CD4-positive, CD25-positive, alpha-beta regulatory T cell (primary cell): ENCODE measurements at places on chromosomes 13 and 19.

GRCh38 chr19:38035515-38036495 lies 128.8 kb downstream of the SIPA1L3 start:
- DNase-seq, result no peak

DNA sequence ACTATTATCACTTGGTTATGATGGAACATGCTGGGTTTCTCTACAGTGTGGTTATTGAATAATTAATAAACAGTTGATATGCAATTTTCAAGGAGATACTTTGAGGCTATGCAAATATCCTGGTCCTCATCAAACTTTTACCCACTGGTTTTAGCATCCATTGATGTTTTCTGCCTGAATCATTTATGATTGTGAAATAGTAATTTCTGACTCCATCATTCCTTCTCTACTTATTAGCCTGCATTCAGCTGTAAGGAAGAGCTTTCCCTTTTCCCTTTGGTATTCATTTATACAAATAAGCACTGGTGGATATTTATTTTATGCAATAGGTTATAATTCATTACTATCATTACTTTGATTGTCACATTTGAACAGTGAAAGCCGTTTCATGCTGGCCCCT lies 13.9 kb upstream of the DNAJC15 start:
- DNase-seq, result no peak

DNA sequence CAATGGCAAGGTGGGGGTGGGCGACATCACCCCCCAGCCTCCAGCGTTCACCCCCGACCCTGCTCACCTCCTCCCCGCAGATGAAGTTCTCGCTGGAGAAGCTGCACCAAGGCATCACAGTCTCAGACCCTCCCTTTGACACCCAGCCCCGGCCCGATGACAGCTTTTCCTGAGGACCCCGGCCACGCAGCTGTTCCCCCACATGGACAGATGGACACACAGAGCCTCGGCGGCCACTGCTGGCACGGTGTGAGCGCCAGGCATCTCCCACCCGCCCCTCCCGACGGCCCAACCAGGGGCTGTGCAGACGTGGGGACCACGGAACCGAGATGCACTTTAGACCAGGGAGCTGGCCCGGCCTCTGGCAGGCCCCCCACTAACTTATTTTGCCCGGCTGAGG lies 4.3 kb upstream of the SCN1B start:
- no peak for DNase-seq

DNA sequence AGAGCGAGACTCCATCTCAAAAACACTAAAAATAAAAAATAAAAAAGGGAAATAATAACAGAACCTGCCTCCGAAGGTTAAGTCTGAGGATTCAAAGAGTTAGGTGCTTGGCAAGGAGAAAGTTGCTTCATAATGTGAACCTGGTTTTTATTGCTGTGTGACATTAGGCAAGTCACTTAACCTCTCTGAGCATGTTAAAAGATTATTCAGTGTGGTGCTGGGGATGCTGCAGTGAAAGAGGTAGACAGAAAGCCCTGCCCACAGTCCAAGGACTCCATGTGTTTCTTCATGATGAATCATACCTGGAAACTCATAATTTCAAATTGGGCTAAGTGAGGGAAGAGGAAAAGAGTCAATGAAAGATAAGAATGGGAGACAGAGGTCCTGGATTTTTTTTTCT lies 2.4 kb downstream of the IL27RA start:
- DNase-seq, result no peak

- DNase-seq, result no peak
Measured at GRCh38 chr13:75806117-75806516, 170.0 kb downstream of the LMO7 start.

DNA sequence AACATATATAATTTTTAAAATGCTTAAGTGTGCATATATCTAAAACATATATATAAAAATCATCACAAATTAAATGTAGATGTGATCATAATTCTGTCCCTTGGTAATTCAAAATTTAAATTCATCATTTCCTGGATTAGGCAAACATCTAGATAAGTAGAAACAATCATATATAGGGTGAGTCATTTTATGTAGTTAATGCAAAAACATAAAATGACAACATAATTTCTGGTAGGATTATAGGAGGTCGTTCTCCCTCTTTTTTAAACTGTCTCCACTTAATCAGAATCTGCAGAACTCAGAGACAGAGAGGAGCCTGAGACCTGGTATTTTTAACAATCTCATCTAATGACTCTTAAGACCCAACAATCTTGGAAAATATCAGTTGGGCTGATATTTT lies 333.4 kb downstream of the KCTD12 start:
- DNase-seq, result no peak

- DNase-seq, result peak; percentile 83
Measured at GRCh38 chr19:54114340-54115108, 933 bp downstream of the TFPT start.

GRCh38 chr19:55253842-55254624 lies 4.8 kb downstream of the PPP6R1 start:
- DNase-seq, result peak; percentile 90

DNA sequence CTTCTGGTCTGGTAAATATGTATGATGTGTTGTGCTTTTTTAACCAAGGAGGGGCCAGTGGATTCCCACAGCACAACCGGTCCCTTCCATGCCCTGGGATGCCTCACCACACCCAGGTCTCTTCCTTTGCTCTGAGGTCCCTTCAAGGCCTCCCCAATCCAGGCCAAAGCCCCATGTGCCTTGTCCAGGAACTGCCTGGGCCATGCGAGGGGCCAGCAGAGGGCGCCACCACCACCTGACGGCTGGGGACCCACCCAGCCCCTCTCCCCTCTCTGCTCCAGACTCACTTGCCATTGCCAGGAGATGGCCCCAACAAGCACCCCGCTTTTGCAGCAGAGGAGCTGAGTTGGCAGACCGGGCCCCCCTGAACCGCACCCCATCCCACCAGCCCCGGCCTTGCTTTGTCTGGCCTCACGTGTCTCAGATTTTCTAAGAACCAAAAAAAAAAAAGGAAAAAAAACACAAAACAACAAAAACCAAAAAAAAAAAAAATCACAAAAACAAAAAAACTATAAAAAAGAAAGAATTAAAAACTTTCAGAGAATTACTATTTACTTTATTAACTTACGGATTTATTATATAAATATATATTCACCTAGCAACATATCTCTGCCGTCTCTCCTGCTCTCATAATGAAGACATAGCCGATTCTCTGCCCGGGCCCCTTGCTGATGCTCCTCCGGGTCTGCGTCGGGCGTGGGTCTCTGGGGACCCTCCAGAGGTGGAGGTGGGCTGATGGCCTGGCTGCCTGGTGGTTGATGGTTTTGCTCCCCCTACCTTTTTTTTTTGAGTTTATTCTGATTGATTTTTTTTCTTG lies 14.4 kb downstream of the CAPN12 start:
- peak; percentile 71 for DNase-seq

DNA sequence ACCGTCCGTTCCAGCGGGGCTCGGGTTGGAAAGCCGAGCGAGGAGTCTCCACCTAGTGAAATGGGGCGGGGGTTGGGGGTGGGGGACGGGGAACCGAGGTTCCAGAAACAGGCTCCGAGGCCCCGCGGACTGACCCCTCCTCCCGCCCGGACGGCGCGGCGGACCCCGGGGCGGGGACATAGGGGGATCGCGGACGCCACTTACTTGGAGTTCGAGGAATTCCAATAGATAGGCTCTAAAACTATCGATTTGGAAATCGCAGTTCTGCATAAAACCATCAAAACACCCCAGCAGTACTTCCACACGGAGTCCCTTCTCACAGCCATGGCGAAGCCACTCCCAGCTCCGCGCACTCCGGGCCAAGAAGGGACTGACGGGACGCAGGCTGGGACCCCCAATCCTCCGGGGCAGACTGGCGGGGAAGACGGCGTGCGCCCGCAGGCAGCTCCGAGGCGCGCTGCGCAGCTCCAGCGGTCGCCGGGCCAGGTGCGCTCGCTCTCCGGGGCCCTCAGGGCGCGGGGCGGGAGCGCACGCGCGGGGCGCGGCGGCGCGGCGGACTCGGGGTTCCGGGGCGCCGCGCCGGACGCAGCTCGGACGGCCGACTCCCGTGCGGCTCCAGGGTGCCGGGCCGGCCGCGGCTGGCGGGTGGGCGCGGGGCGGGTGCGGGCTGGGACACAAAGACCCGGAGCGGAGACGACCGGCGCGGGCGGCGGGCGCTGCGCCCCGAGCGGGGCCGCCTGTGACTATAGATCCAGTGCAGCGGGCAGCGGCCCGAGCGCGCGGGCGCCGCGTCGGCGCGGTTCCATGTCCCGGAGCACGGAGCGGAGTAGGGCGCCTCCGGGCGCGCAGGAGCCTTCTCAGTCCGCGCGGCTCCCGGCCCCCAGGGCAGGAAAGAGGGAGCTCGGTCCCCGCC lies 567 bp downstream of the EFNB2 start:
- DNase-seq, result peak; percentile 22

GRCh38 chr13:97141097-97141496 lies 81.0 kb upstream of the MBNL2 start:
- no peak for DNase-seq

GRCh38 chr19:48271531-48272151 lies 1.8 kb downstream of the ZNF114 start:
- peak; percentile 33 for DNase-seq

DNA sequence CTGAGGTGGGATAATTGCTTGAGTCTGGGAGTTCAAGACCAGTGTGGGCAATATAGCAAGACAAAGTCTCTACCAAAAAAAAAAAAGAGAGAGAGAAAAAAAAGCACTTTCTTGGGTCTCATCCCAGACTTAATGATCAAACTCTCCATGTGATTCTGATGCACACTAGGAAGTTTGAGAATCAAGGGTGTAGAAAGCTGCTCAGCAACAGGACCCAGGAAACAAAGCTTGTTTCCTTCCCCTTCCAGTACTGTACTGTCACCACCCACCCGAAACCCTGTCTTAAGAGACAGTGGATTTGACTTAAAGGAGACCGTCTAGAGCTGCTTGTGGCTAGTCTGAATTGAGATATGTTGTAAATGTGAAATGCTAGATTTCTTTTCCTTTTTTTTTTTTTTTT lies 5.8 kb downstream of the MISP3 start:
- DNase-seq, result no peak

DNA sequence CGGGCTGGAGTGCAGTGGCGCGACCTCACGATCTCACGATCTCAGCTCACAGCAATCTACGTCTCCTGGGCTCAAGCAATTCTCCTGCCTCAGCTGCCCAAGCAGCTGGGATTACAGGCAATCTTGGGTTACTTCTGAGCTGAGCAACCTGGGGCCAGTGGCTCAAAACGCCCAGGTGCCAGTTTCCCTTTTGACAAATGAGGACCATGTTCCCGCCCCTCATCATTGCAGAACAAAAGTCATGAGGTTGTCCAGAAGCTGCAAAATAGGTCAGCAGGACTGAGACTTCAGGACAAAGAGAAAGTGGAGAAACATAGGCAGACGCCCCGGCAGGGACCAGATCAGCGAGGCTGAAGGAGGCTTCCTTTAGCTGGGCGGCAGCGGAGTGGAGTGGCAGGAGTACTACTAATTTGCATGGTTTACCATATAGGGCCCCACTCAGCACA lies 3.3 kb upstream of the ADGRE5 start:
- no peak for DNase-seq

DNA sequence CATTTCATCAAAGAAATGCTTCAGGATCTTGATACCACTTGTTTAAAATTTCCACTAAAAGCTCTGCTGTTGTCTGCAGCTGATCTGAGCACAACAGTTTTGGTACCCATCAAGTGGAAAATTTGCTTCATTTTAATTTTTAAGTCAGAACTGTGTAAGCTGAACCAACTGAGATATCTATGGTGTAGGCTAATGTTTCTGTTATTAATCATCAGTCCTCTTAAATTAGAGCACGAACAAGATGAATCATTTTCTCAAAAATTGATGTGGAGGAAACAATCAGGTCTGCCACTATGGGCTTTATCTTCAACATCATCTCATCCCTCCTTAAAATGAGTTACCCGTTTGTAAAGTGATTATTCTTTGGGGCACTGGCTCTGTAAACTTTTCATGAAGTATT lies 221.5 kb upstream of the NBEA start:
- no peak for DNase-seq

DNA sequence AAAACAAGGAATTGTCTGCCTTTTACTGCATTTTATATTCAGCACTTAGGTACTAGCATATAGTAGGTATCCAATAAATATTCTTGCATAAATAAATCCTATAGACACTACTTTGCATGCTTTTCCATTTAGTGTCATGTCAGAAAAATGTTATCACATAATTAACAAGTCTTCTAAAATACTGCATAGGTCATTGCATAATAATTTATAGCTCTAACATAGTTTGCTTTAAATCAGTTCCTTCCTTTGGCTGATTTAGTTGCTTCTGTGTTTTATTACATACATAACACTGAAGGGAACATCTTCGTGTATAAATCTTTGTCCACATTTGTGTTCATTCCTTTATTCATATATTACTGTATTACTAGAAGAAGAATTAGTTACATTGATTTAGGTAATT lies 36.2 kb downstream of the WASF3 start:
- no peak for DNase-seq

DNA sequence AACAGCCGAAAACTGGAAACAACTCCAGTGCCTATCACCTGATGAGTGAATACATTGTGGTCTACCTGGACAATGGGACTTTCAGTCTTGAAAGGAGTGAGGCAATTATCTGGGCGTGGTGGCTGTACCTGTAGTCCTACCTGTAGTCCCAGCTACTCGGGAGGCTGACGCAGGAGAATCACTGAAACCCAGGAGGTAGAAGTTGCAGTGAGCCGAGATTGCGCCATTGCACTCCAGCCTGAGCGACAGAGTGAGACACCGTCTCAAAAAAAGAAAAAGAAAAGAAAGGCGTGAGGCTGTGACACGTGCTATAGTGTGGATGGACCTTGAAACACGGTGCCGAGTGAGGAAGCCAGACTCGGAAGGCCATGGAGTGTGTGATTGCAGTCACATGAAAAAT lies 4.1 kb upstream of the NTN5 start:
- no peak for DNase-seq

DNA sequence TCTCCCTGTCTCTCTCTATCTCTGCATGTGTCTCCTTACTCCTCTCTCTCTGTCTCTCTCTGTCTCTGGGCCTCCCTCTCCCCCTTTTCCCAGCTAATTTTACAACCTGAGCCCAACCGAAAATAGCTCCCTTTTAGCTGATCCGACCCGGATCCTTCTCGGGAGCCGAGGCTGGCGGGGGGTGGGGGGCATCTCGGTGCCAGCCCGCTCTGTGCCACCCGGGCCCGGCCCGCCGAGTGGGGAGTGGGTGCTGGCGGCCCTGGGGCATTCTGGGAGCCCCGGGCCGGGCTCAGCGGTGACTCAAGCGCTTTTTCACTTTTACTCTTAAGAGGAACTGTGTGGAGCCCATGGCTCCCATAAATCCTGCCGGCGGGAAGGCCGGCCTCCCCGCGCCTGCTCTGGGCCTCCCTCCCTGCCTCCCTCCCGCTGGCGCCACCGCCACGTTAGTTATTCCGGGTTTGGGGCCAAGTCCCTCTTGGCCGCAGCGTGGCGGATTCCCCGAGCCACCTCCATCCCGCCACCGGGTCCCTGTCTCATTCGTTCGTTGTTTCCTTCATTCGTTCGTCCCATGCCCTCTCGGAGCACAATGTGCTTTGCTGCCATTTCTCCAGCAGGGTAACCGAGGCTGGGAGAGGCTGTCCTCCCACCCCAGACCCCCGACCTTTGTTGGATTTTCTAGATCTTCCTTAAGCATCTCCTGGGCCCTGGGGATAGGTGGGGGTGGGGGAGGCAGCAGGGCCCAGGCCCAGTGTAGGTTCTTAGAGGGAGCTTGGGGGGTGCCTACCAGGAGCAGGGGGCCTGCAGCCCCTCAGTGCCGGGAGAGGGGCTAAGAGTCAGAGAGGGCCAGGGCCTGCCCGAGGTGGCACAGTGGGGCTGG lies 3.2 kb downstream of the NFIC start:
- no peak for DNase-seq

- no peak for DNase-seq
Measured at GRCh38 chr13:100694722-100695508, 20.3 kb upstream of the TMTC4 start.
